ENCODE measurements at places on chromosomes 2 and 18.
A peak's percentile ranks its signal among the peaks of the same experiment; 100 is the strongest.

DNA sequence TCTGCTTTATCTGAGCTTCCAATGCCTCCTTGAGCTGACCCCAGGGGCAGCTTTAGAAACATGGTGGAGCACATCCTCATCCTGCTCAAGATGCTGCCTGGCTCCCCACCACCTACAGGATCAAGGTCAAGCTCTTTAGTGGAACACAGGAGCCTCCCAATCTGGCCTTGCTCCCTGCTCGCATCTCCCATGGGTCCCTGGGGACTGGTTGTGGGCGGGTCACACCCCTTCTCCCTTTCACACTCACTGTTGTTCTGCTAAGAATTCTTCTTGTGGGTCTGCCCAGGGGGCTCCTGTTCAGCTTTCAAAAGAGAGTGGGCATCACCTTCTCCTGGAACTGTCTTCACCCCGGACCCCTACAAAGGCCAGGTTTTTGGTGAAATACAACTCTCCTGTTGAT, 8.4 kb upstream of the NT5DC4 start:
- no peak for DNase-seq

DNA sequence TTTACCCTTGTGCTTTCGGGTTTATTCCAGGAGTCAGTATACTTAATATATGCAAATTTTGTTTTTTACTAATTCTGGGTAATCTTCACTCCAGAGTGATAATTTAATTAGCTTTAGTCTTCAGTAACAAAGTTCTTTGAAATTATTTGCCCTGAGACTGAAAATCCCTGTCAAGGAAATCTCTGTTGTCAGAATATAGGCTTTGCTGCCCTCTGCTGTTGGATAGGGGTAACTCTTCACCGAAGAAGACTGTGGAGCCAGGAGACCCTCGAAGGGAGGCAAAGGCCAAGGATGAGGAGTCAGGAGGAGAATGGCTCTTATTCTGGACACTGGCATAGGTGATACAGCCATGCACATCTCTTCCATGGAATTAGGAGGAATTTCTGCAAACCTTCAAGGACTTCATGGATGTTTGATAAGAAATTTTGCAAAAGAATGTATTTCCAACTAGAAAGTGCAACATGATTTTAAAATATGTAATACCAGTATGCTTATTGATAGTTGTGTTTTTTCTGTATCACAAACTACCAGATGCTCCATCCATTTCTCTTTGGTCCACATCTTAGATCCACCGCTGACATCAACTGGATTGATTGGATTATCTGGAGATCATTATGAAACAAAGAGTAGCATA, 182.3 kb downstream of the RDH14 start:
- peak; percentile 5 for DNase-seq

DNA sequence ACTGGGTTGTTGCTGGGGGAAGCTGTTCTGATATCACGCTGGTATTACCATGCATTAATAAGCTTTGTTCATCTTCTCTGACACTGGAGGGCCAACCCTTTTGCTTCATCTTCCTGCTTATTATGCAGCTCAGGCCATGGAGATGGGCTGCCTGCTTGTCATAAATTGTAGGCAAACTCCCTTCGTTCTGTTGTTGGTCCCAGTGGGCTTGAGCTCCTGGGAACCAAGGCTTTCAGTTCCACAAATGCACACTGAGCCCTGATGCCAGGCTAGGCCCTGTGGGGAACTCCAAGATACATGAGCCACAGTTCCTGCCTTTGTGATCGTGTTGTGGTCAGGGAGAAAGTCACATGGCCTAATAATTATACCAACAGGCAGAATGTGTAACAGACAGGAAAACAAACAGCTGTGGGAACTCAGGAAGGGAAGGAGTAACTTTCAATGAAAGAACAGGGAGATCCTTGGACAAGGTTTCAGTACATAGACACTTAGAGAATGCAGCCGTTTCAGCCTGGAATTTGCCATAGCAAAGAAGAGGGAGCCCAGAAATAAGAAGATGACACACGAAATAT, 49.0 kb upstream of the BCL2L11 start:
- DNase-seq: no peak

DNA sequence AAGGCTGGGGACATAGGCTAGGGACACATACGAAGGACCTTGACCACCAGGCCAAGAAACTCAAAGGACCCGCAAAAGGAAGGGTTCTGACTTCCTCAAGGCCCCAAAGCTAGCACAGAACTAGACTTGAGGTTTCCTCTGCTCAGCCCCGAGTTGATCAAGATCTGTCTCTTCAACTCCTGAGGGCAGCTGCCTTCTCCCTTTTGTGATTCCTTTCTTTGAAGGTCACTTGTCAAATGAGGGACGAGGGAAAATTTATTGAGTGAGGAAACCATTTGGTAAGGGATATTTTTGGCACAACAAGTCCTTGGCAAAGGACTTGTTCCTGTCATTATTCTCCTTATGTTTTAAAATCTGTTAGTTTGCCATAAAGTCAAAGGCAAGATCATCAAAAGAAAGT, 12.3 kb upstream of the ROCK2 start:
- no peak for DNase-seq

DNA sequence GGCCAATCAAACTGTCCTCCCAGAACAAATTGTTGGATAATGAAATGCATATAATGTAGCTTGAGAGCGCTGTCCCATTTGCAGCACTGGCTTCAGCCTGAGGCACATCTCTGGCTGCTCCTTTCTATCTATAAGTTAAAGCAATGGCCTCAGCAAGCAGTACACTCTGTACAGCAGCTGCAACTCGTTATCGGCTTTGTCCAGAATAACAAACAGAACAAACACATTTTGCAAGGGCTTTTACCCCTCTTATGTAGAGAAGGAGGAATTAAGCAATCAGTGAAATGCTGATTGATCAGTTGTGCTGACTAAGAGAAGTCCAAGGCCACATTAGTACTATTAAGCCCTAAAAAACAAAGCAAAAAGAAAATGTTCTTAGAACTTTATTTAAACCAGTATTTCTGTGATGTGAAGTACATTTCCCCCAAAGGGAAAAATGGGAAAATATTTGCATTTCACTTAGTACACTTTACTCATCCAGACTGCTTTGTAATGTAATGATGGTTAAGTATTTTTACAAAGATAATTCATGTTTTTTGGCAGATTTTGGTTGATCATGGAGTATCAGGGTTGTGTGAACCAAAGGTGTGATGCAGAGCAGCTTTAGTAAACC, 15.0 kb upstream of the CPS1 start:
- no peak for DNase-seq

GRCh38 chr18:78792736-78793135, 186.9 kb upstream of the SALL3 start:
- no peak for DNase-seq

DNA sequence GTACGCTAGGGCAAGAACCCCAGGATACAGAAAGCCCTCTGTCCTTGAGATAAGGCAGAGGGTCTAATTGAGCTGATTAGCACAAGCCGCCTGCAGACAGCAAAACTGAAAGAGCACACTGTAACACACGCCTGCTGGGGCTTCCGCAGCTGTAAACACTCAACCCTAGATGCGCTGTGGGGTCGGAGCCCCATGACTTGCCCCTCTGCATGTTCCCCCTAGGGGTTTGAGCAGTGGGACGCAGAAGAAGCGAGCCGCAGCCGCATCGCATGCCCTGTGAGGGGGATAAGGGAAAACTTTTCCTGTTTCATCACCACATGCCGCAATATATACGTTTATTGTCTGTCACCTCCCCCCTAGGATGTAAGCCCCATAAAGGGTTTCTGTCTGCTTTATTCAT, 384.6 kb downstream of the PLCL1 start:
- DNase-seq: no peak

GRCh38 chr18:76579301-76579695, 84.3 kb upstream of the ZNF516 start:
- no peak for DNase-seq

GRCh38 chr2:29309090-29310029, 194.1 kb downstream of the CLIP4 start:
- DNase-seq: peak; percentile 50

GRCh38 chr2:8059794-8060193, 622.1 kb upstream of the ID2 start:
- no peak for DNase-seq

- DNase-seq: no peak
These were observed 63.3 kb upstream of the ACTR3 start for GRCh38 chr2:113826346-113827285.

- peak; percentile 10 for DNase-seq
These were observed 1.1 kb upstream of the TMEFF2 start for GRCh38 chr2:192195548-192196418.

DNA sequence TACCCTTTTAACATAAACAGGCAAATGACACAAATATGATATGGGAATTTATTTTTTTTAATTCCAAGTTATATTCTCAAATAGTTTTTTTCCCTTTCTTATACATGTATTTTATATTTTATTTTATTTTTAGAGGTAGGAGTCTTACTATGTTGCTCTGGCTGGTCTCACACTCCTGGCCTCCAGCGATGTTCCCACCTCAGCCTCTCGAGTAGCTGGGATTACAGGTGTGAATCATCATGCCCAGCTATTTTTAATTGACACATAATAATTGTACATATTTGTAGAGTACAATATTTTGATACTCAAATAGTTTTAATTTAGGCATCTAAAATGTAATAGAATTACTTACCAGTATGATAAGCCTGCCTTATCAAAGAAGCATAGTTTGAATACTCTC, 12.2 kb downstream of the BAZ2B start:
- DNase-seq: no peak

GRCh38 chr2:239193925-239194677, 206.7 kb downstream of the HDAC4 start:
- no peak for DNase-seq

- DNase-seq: no peak
These were observed 321.6 kb downstream of the STK39 start for GRCh38 chr2:167925758-167926157.

DNA sequence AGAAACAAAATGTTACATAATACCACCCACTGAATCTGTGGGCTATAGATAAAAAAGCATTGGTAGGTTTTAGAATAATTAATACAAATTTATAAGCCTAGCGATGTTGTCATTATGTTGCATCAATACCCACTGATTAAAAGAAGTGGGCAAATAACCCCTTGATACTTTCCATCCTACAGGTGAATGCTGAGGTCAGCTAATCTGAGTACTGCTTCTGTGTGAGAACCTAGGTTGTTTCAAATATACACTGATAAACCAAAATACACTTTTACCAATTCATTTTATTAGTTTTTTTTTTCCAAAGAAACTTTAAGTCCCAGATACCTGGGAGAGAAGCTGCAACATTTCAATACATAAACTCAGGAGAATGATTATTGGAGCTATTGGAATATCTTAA, 948.6 kb downstream of the LRP1B start:
- DNase-seq: no peak

DNA sequence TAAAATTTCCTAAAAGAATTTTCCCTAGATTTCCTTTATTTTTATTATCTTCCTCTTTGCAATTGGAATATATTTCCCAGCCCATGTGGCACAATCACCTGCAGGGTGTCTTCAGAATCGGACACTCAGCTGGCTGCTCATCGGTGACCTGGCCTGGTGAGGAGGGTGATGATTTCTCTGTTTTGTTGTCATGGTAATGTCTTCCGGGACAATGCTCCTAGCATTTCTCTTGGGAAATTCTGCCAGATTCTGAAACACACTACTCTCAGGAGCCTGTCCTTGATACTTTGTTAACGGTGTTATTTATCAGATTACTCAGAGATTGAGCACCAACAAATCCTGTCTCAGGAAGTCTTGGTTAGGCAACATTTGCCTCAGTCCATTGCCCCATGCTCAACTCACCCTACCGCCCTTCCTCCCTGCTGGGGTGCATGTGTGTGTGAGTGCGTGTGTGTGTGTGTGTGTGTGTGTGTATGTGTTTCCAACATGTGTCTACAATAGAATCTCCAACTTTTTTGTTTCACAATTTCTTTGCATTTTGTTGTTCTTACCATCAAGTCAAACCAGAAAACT, 70.3 kb downstream of the MYT1L start:
- no peak for DNase-seq

GRCh38 chr2:29892585-29893259, 28.7 kb downstream of the ALK start:
- no peak for DNase-seq

DNA sequence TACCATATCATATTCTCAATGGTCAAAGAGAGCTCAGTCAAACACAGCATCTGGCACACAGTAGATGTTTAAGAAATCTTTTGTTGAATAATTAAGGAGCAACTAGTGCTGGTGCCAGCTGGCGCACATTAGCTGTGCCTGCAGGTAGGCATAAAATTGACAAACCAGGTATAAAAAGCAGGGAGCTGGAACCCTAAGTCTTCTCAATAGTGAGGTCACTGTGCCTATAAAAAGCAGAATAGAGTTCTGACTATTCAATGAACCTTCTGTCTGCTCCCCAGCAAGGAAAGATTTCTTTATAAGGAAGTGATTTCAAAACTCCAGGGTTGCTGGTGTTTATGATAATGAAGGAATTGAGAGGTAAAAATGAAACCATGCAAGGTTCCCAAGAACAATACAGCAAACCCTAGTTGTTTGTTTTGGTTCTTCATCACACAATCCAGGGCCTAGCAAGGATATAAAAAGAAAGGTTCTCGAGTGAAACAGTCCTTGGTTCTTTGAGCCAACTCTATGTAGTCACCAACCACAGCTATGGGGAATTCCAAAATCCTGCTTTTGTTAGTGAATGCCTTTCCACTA, 76.1 kb downstream of the THADA start:
- no peak for DNase-seq

GRCh38 chr2:55051026-55051866, 995 bp upstream of the RTN4 start:
- DNase-seq: peak; percentile 69

GRCh38 chr2:151114874-151115273, 146.8 kb downstream of the RBM43 start:
- DNase-seq: no peak

GRCh38 chr2:201233812-201234662, 26.3 kb upstream of the CASP8 start:
- no peak for DNase-seq

DNA sequence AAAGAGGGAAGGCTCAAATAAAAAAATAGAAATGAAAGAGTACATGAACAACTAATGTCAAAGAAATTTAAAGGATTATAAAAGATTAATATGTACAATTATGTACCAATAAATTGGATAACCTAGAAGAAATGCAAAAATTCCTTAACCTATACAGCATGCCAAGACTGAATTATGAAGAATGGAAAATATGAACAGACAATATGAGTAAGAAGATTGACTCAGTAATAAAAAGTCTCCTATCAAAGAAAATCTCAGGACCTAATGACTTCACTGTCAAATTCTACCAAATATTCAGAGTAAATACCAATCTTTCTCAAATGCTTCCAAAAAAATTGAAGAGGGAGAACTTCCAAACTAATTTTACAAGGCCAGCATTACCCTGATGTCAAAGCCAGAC, 120.2 kb upstream of the SPOPL start:
- no peak for DNase-seq

DNA sequence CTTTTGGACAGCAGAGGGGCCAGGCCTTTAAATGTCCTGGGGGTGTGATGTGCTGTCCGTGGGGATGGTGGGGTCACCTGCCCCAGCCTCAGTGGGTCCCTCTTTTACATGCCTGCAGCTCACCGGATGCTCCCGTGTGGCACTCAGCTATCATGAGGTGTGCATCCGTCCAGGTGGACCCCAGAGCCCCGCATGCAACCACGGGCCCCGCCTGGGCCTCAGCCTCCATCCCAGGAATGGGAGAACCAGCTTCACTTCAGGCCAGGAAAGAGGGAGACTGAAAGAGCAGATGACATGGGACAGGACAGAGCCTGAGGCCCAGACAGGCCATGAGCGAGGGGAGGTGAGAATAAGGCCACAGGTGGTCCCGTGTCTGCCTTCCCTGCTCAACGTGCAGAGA, 37.5 kb downstream of the RAMP1 start:
- DNase-seq: no peak

GRCh38 chr18:63936932-63937393, 12.1 kb upstream of the HMSD start:
- DNase-seq: no peak

Measured in NCI-H524 (cell line).